Stimulated activated CD4-positive, alpha-beta T cell treated with anti-CD3 and anti-CD28 coated beads, TNF-alpha, amount 100 ng/mL, for 1 hour (primary cell): ENCODE measurements at places on chromosomes 16 and 17.

DNA sequence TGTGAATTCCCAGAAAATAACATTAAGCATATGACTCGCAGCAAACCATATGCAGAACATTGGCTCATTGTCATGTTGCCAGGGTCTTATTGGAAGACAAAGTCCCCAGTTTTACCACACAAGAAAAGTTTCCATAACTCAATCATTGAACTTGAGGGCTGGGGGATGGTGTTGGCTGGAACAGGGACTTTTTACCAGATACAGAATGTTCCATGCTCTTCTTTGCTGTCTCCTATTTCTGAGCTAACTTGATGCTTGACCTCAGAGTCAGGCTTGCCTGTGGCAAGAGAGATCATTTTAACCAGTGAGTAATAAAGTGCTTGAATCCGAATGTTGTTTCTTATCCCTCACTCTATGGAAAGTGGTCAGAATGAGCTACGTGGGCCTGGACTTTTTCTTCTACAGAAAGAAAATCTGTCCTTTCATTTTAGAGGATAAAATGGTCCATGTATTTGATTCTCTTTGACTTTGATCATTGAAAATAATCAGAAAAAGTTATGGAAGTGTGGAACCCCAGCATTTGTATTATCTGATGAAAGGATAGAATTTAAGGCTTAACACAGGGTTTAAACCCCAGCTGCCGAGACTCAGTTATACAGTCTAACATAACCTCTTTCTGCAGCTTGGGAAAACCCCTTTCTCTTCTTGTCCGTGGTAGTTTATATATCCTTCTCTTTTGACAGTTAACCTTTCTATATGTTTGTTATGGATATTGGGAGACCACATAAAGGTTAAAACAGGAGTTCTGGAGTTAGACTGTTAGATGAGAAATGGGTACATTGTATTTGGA lies 67.0 kb downstream of the TUBD1 start:
- no peak for DNase-seq

GRCh38 chr16:53529513-53529912 lies 26.5 kb upstream of the AKTIP start:
- DNase-seq, result no peak

GRCh38 chr17:76888661-76889060 lies 20.5 kb downstream of the MGAT5B start:
- no peak for DNase-seq

DNA sequence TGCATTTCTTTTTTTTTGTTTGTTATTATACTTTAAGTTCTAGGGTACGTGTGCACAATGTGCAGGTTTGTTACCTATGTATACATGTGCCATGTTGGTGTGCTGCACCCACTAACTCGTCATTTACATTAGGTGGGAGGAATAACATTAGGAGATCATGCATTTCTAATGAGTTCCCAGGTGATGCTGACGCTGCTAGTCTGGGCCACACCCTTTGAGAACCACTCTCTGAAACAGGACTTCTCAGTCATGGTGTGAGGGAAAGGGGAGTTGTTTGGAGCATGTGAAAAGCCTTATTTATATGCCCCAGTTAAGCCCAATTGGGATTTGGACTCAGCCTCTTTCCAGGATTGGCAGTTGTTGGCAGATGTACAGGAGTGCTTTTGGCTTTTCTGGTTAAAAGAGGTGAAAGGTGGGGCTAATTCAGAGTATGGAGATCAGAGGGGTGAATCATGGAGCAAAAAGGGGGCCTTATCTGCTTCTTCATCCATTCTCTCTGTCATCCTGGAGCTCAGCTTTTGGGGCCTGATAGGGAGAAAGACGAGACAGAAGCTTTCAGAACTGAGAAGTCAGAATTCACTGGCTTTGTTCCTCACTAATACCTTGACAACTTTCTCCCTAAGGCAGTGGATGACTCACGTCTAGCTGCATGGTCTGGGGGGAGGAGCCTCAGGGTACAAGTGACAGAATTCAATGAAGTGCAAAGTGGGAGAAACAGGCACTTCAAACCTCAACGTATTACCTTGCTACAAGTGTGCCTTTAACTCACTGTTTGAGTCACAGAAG lies 180.0 kb upstream of the CACNG3 start:
- no peak for DNase-seq

GRCh38 chr17:40485851-40486521 lies 15.4 kb downstream of the TNS4 start:
- no peak for DNase-seq

DNA sequence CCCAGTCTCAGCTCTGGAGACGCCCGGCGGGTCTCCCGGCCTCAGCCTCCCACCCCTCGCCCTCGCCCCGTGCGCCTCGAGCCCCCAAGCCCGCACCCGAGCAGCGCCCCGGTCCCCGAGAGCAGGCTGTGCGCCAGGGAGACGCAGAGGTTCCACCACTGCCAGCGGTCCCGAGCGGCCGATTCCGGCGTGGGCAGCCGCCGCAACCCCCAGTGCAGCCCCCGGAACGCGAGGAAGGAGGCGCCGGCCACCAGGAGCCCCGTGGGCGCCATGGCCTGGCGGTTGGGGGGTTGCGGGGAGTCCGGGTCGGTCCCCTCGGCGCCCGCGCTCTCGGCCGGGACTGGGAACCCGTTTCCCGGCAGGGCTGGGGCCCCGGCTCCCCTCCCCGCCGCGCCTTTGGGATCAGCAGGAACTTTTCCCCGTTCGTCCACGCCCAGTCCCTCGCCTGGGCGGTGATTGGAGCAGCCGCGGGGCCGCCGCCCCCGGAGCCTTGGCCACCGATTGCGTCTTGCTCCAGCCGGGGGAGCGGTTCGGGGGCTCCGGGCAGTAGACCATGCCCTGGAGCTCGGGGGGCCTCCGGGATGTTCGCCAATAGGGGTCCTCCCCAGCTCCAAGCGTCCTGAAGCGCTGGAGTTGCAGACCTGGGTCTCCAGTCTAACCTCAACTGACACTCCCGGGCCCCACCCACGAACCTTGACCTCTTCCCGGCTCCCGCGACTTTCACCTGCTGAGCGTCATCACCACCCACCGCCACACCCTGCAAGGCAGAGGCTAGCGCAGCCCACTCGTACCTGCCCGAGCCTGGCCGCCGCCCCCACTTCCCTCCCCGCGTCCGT lies at the start of gene TLCD2:
TLCD2 (minus strand) TSS at position 407 of the 836 bp plus-strand sequence; CDS start at position 272, 135 bp downstream.
- DNase-seq, result no peak

- DNase-seq, result no peak
Observed at GRCh38 chr17:74335529-74336062, 9.6 kb downstream of the KIF19 start.

DNA sequence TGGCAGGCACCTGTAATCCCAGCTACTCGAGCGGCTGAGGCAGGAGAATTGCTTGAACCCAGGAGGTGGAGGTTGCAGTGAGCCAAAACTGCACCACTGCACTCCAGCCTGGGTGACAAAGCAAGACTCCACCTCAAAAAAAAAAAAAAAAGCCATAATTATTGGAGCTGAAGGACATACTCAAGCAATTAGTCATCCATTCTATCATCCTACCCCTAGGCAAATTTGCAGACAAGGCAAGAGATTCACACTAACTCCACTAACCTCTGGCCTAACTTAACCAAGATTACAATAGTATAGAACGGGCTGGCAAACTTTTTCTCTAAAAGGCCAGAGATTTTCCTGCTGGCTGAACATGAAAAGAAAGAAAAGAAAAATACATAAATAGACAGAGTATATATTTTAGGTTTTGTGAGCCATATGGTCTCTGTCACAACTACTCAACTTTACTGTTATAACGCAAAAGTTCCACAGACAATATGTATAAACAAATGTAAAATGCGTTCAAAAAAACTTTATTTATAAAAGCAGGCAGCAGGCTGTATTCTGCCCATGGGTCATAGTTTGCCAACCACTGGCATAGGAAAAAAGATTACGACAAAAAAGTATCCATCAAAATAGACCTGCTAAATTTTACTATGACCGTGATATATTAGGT lies 29.7 kb downstream of the BRIP1 start:
- no peak for DNase-seq

DNA sequence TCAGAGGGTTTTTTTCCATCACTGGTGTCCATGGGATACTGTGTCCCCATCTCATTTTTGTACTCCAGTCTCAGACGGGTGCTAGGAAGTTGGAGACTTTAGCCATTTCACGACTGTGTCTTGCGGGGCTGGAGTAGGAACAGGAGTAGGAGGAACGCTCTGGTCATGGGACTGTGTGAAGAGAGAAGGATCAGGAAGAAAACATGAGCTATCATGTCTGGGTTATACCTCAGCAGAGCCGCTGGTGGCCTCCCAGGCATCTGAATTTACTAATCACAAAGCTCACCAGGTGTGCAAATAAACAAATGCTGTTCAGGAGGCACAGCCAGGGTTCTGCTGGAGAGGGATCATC lies 225.4 kb downstream of the SEC14L1 start:
- DNase-seq, result no peak

- DNase-seq, result no peak
Observed at GRCh38 chr16:54291656-54292487, 5.3 kb upstream of the IRX3 start.

- DNase-seq, result no peak
Observed at GRCh38 chr17:5115673-5116651, at the start of gene USP6. Gene USP6 (plus strand): TSS chr17:5116032. CDS start chr17:5130368, 14,336 bp downstream.

GRCh38 chr16:89697616-89698331 lies 3.7 kb downstream of the SPATA2L start:
- DNase-seq, result no peak
